ENCODE measurements at places on chromosomes 1 and 21.

GRCh38 chr1:207893737-207894582 is 17.0 kb downstream of the CD34 start:
- DNase-seq: no peak

- DNase-seq: no peak
Measured at GRCh38 chr1:30596470-30596869, 126.9 kb downstream of the MATN1 start.

- no peak for DNase-seq
Measured at GRCh38 chr1:42757892-42758275, 8.9 kb downstream of the P3H1 start.

DNA sequence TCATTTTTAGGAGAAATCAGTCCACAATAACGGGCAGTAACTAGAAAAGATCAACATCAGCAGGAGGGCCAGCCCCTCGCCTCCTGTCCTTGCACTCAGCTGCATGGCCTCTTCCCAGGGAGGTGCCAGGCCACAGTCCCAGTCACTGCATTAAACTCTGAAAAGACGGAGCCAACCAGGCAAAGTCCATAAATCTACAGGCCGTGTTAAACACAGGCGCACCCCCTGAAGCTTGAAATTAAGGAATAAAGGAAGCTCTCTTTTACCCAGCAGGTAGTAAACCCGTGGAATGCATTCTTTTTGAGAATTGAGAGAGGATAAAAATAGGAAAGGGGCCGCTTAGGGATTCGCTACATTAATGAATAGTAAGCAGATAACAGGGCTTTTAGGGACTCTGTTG is 18.4 kb downstream of the H6PD start:
- no peak for DNase-seq

GRCh38 chr1:208919371-208919770 is 664.1 kb upstream of the CAMK1G start:
- DNase-seq: no peak

- DNase-seq: no peak
Measured at GRCh38 chr1:33971913-33972312, 108.0 kb downstream of the HMGB4 start.

- no peak for DNase-seq
Measured at GRCh38 chr1:38071312-38072256, 25.0 kb upstream of the POU3F1 start.

GRCh38 chr1:8161546-8162105 is 135.5 kb upstream of the ERRFI1 start:
- DNase-seq: no peak

- no peak for DNase-seq
Measured at GRCh38 chr1:29500041-29500440, 263.7 kb downstream of the PTPRU start.

GRCh38 chr21:29825936-29826335 is 113.9 kb downstream of the GRIK1 start:
- no peak for DNase-seq

- no peak for DNase-seq
Measured at GRCh38 chr1:216785737-216786136, 62.5 kb upstream of the ESRRG start.

DNA sequence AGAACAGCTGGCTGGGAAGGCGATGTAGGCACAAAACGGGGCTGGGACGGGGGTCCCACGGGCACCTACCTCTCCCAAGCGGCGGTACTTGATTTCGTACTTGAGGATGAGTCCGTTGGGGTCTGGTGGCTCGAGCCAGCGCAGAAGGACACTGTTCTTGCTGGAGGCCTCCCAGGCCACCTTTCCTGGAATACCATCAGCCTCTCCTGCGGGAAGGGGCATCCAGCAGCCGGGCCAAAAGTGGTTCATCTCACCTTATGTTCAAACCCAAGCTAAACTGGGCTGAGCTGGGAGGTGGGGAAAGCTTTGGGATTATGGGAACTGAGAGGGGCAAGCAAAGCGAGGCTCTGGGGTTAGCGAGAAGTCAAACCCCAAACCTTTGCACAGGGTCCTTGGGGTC is 14.3 kb downstream of the INSRR start:
- no peak for DNase-seq

DNA sequence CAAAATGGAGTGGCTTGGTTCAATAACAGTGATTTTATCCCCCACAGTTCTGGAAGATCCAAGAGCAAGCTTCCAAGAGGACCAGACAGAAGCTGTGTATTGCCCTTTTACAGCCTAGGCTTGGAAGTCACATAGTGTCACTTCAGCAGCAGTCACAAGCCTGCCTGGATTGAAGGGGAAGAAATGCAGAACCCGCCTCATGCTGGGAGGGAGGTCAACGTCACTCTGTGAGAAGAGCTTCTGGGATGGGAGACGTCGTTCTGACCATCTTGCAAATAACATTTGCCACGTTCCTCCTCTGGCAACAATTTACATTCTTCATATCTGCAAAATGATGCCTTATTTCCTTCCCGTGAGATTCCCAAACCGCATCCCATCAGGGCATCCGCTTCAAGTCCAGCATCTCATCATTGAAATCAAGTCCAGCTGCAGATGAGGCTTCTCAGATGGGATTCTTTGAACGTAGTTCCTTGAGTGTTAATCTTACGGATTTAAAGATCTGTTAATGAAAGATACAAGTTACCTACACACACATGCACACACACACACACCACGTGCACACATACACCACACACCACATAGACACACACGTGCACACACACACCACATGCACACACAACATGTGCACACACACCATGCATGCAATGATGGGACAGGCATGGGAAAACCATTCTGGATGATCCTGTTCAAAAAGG is 23.9 kb upstream of the KIF1B start:
- DNase-seq: no peak

- DNase-seq: no peak
Measured at GRCh38 chr1:206722751-206723461, 38.2 kb downstream of the MAPKAPK2 start.

DNA sequence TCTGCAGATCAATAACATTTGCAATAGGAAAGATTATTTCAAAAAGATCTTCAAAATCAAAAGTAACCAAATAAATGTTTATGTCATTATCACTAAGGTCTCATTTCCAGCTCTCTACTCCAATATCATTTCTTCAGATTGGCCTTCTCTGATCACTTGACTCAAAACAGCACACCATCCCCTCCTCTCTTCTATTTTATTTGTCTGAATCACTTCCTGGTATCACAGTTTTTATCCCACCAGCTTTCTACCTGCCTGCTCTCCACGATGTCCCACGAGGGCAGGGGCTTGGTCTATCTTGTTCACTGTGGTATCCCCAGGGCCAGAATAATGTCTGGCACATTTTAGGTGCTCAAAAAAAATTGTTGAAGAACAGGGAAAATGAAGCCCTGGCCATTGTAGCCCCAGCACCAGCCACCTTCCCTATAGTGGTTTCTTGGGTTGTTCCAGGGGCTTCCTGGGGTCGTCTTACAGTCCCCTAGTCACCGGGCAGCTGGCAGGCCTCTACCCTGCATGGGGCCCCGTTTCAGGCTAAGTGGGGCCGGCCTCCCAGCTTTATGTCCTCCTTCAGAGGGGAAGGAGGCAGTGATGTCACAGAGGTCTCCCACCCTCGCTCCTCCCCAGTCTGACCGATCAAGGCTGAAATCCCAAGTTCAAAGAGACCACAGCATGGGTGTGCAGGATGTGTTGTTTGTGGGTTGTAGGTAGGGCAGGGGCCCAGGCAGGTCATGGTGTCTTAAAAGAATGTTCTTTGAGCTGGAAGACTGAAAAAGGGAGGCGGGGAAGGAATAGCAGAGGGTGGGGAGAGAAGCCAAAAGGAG is 3.5 kb upstream of the PADI1 start:
- peak; percentile 13 for DNase-seq

DNA sequence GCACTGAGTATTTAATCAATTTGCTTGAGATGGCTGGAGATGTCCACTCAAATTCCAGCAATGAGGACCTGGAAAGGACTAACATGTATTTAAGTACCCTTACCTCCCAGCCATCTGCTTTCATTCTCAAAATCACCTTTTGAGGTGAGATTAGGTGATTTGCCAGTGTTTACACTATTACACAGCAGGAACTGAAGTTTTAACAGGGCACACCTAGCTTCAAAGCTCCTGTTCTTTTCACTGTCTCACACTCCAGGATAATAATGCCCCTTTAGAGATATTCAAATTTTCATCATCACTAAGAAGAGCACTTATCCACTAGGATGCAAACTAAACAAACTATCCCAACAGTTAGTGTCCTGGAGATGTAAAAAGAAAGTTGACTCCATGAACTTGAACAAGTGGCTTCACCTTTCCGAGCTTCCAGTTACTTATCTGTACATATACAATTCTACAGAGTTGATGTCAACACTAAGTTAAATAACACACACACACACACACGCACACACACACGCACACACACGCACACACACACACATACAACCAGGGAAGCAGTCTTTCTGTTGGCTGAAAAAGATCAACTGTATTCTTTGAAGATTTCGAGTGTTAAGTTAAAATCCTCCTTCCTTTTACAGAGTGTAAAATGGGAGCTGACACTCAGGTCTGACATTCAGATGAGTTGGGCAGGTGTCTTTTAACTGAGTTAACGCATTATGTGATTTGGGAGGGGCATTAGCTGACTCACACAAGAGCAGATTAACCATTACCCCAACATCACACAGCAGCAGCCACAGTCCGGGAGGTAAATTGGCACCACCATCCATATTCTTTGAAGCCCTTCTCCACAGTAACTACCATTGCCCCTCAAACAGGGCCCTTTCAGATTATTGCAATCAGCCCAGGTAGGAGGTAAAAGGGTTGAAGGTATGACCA is 15.5 kb upstream of the JAK1 start:
- DNase-seq: no peak

GRCh38 chr1:242811092-242811840 is 286.8 kb upstream of the PLD5 start:
- no peak for DNase-seq

GRCh38 chr1:100321100-100321493 is 31.2 kb upstream of the CDC14A start:
- DNase-seq: no peak

GRCh38 chr1:1255611-1256010 is 9.1 kb upstream of the C1QTNF12 start:
- DNase-seq: no peak

GRCh38 chr1:109658533-109659042 is 2.7 kb downstream of the GSTM4 start:
- no peak for DNase-seq

DNA sequence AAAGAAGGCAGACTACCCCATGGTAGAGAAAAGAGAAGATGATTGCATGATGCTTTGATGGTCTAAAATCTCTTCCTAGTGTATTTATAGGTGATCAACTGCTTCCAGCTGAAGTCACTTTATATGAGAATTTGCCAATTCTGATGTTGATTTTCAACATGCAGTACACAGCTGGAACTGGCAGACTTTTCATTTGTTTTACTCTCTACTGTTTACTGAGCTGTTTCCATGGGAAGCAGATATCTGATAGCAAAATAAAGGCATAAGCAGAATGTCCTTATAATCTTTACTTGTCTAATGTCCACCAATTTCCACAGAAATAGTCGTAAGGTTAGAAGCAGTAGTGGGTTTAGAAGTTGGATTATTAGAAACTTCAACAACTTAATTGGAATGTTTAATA is 74.9 kb downstream of the SYDE2 start:
- no peak for DNase-seq

DNA sequence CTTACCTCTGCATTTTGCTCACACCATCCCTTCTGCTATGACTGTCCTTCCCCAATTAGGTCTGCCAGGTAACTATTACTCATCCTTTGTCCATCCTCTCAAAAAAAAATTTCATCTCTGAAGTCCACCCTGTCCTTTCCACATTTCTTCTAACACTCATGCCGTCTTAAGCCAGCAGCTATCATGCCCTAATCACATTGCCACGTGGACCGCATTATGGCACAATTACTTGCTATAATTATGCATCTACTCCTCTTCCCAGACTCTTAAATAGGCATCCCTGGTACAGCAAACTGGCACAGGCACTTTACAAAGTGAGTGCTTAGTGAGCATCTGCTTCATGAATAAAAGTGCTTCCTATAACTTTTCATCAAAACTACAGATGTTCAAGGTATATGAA is 295.4 kb upstream of the ESRRG start:
- no peak for DNase-seq

DNA sequence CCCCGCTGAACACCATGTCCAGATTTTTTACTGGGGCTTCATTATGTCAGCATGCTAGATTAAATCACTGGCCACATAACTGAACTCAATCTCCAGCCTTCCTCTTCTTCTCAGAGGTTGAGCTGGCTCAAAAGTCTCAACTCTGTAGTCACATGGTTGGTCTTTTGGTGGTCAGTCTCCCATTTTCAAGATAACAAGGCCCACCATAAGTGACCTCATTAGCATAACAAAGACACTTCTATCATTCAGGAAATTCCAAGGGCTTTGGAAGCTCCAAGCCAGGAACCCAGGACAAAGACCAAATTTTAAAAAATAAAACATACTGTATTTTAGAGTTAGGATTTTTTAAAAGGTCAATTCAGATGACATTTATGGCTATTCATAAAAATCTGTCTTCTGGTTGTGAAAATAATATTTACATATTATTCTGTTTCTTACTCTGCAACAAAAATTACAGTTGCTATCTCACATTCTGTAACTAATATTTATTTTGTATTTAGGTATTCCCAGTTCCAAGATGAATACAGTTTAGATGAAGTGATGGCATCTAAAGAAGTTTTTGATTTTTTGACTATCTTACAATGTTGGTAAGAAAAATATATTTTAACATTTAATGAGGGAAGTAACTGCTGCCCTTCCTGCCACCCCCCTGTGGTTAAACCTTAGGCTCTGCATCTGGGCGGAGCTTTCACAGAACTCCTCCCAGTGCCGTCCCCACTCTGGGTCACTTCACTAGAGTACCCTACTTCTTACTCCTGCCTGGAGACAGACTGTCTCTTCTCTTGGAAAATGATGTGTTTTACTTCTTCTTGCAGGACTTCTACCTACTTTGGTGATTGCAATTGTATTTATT is 49.3 kb downstream of the SCP2 start:
- no peak for DNase-seq

Data from activated CD8-positive, alpha-beta memory T cell treated with anti-CD3 and anti-CD28 coated beads, Interleukin-2, amount 50 U/mL, for 4 hours (primary cell).